ENCODE measurements at places on chromosomes 3 and 15.

DNA sequence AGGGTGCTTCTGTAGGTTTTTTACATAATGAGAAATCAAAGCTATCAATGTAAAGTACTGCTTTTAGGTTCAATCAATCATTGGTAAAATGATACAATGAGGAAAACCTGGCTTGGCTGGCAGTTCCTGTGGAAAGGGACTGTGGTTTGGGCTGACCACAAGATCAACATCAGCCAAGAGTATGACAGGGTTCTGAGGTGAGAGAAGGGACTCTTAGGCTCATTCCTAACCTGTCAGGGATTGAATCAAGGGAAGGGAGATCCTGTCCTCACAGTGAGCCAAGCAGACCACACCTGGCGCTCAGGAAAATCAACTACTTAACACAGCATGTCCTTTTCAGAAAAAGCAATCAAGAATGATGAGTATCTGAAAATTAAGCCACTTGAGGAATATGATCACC lies 111.1 kb downstream of the MAGI1 start:
- DNase-seq, result no peak

DNA sequence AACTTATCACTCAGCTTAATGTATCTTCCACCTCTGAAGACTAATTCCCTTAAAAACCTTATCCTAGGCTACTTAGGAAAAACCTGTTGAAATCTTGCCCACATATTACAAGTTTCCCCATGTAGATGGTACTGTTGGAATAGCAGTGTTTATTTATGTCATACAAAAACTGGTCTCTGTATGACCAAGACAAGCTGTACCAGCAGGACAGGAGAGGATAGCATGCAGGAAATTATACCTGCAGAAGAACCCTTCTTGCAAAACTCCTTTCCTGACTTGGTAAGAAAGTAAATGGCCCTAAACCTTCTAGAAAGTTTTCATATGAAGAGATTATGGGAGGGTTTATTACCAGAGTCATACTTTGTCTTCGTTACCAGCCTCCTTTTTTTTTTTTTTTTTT lies 25.3 kb upstream of the RNF111 start:
- DNase-seq, result no peak

- DNase-seq, result peak; percentile 45
Observed at GRCh38 chr3:52339612-52340011, 23.5 kb downstream of the DNAH1 start.

DNA sequence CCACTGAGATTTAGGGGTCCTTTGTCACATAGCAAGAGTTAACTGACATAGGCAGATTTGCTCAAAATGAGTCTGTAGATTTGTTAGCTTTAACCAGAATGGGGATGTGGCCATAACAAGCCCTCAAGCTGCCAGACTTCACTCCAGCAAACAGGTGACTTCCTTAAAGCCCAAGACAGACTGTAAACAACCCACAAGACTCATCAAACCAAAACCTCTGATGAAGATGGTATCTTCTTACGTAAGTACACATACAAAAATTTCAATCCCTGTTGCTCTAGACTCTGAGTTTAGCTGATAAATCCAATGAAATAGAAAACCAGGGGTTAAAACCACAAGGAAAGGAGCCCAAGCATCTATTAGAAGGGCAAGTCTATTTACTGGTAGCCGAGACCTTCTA lies 18.2 kb upstream of the ZBTB20 start:
- no peak for DNase-seq

DNA sequence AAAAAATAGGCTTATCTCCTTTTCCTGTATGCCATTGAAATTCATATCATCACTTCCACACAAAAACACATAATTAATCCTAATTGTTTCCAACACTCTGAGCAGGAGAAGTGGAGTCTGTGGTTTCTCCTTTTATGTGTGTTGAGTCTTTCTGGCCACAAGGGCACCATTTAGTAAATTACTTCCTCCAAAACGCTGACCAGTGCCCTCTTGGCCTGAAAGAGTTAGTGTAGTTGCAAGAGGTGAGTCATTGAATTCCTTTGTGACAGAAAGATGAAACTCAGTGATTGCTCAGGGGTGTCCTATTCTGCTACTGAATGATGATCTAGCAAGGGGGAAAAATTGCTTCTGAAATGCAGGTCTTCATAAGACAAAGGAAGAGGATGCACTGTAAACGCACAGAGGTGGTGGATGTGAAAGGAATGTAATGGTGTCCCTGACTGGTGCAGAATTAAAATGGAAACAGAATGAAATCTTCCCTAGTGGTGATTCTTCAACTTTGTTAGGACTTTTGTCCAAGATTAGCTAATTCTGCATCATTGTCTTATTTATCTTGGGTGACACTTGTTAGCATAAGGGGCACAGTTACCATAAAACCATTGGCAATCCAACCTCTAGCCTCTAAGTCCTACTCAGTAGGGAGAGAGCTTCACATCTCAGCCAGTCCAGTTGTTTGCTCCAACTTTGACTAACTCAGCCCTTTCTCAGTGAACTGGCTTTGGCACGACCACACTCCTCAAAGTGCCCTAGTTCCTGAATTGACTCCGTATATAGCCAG lies 208.4 kb upstream of the NANOGP8 start:
- DNase-seq, result no peak

Data from left renal cortex interstitium (tissue), 4 donors.